Pancreas (tissue), 10 donors: ENCODE measurements at places on chromosomes 5 and 9.

DNA sequence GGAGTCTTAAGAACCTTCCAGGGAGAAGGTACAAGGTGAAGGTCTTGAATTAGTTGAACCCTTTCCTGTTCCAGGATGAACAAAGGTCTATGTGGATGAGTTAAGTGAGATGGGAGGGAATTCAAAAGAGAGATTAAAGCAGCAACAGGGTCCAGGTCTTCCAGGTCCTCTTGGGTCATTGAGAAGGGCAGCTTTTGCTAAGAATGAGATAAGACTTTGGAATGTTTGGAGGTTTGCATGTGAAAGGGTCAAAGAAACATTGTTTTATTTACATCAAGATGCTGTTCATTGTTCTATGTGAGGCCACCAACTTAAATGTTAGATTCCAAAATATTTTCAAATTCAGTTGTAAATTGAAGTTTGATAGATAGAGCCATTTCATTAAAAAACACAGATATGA is 463.9 kb downstream of the ANXA1 start:
- DNase-seq = no peak

GRCh38 chr5:104793031-104793754 is 1230.6 kb upstream of the NUDT12 start:
- no peak for DNase-seq

- peak; percentile 35 for DNase-seq
Observed at GRCh38 chr9:132639322-132639721, 30.5 kb downstream of the DDX31 start.

- no peak for DNase-seq
Observed at GRCh38 chr5:175564716-175565115, 86.4 kb downstream of the SFXN1 start.

- DNase-seq = no peak
Observed at GRCh38 chr5:126369995-126370731, 53.0 kb upstream of the GRAMD2B start.

DNA sequence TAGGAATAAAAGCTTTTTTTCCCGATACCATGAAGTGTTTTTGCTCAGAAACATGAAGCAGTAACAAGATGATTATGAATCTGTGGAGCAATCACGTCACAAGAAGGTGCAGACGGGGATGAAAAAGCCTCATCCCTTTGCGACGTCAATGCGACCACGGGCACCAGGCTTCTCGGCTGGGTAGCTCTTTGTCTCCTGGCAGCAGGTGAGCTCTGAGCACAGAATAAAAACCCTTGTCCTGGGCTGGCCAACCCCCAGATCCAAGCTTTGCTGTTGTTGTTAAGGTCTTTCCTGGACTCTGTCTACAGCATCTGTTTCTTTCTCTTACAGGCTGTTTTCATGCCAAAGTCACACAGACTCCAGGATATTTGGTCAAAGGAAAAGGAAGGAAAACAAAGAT is 113.8 kb downstream of the ANKRD18B start:
- no peak for DNase-seq

DNA sequence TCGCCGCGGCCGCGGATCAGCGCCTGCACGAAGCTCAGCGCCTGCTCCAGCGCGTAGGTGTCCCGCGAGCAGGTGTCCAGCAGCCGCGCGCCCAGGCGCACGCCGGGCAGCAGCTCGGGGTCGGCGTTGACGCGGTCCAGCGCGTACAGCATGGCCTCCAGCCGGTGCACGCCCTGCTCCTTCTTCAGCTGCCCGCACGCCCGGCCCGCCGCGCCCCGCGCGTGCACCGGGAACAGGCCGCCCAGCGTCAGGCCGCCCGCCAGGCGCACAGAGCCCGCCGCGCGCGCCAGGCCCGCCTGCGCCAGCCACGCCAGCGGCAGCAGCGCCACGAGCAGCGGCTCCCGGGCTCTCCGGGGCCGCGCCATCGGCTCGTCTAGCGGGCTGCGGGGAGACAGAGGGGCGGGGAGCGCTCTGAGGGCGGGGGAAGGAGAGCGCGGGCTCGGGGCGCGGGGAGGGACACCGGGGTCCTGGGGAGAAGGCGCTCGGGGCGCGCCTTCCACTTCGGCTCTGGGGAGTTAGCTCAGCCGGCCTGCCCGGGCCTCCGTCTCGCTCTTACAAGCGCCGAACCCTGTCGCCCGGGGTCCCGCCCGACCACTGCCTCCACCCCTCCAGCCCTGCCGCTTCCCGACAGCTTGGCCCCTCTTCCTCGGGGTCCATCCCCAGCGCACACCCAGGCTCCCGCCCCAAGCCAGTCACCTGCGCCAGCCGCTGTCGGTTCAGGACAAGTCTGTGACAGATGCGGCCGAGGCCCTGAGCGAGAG is at the start of gene GRM6:
Gene GRM6 (minus strand): TSS at position 741 of the 761 bp plus-strand sequence. CDS start 376 bp downstream, at position 365.
- no peak for DNase-seq

- DNase-seq = no peak
Observed at GRCh38 chr5:170403675-170404074, 14.5 kb upstream of the KCNMB1 start.

DNA sequence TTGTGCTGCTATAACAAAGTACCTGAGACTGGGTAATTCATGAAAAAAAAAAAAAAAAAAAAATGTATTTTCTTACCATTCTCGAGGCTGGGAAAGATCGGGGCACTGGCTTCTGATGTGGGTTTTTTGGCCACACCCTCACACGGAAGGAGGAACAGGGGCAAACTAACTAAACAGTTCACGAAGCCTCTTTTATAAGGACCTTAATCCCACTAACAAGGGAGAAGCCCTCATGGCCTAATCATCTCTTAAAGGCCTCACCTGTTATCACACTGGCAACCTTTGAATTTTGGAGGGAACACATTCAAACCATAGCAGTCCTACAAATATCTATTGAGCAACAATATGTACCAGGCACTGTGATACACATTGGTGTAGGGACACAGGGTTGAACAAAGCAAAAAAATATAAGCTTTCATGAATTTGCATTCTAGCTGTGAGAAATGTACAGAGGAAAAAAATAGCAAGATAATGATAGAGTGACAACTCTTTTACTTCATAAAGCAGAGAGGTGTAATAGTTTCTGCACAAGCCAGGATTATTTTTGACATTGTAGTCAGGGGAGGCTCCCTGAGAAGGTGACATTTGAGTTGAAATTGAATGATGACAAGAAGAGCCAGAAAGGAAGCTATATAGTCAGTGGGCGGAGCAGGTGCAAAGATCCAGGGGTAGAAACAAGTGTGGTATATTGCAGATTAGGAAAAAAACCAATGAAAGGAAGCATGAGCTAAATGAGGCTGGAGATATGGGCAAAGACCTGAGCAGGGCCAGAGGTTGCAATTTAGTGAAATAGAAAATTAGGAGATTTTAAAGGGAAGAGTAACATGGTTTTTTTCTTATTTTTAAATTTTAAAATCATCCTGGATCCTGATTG is 68.1 kb upstream of the GRAMD2B start:
- no peak for DNase-seq

DNA sequence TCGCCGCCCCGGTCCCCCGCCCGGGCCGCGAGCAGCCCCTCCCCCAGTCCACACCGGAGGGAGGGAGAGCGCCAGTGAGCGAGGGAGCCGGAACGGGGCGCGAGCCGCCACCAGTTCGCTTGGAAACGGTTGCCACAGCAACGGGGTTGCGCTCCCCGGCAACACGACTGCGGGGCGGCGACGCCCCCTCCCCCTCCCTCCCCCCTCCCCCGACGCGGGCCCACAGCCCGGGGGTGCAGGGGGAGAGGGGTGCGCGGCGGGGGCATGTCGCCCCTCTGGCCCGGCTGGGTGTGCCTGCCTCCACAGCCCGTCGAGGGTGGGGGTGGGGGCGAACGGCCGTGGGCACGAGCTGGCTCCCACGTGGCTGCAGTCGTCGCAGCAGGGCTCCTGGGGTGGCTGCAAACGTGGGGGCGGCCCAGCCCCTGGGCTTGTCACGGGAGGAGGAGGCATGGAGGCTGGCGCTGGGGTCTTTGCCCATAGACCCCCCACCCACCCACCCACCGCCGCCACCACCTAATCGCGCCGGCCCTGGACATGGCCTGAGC is 524 bp downstream of the PRR7 start:
- DNase-seq = peak; percentile 81

DNA sequence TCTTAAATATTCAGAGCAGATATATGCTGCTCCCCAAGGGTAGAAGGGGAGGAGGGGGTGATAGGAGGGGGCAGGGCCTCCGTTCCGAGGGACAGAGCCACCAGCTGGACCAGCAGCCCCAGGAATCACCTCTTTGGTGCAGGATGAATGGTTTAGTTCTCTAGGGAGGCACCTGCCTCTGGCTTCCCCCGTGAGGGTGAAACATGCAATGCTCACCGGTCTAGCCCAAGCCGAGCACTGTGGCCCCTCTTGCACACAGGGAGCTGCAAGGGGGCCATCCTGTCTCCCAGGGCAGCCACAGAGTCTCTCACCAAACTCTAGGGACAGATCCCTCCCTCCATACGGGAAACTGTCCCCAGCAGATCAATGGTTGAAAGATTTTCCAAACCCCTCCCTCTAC is 163.7 kb downstream of the DAB2IP start:
- DNase-seq = no peak

- no peak for DNase-seq
Observed at GRCh38 chr9:1267141-1267570, 217.0 kb downstream of the DMRT2 start.

- DNase-seq = no peak
Observed at GRCh38 chr5:62460578-62460983, 48.0 kb downstream of the IPO11 start.

DNA sequence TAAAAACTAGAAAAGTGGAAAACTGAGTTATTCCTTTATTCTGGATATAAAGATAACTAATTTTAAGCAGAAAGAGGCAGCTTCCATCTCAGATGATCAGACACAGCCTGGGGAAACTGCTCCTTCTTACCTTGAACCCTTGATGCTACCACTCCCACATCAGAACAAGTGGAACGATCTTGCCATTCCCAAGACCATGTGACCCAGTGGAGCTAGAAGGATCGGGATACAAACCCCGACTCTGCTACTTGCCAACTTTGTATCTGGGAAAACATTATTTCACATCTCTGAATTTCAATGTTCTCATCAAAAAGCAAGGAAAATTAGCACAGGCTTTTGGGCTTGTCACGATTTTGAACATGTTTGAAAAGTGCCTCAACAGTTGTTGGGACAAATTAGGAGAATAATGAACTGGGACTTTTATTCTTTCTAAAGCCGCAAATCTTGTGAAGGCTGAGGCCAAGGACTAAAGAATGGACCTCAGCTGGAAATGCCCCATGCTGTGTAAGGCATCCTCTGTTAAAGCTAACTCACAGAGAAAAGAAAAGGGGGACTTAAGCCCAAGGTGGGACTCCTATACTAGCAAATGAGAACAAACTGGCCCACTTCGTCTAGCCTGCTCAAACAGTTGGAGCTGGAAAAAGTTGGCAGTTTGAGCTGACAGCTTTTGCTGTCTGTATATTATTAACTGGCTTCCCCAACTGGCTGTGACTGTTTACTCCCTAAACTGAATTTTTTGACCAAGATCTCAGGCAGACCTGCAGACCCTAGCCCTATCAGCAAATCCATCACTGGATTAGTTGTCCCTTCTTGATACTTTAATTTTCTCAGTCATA is 552.3 kb downstream of the EFNA5 start:
- DNase-seq = no peak

GRCh38 chr9:117772960-117773359 is 68.8 kb downstream of the TLR4 start:
- no peak for DNase-seq

DNA sequence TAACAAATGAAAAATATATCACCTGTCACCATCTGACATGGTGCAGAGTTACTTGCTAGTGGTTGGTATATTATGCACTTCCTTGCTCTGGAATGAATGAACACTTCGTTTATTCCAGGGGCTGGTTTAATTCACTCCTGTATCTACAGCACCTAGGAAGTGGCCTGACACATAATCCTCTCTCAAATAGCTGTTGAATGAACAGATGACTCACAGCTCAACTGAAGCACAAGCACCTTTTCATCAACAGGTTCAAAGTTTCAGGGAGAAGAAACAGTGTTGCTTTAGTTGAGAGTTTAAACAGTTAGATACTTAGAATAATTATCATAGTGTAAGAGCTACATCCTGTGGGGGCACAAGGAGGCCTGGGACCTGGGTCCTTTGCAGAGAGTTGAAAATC is 135.0 kb upstream of the DAP start:
- DNase-seq = no peak

DNA sequence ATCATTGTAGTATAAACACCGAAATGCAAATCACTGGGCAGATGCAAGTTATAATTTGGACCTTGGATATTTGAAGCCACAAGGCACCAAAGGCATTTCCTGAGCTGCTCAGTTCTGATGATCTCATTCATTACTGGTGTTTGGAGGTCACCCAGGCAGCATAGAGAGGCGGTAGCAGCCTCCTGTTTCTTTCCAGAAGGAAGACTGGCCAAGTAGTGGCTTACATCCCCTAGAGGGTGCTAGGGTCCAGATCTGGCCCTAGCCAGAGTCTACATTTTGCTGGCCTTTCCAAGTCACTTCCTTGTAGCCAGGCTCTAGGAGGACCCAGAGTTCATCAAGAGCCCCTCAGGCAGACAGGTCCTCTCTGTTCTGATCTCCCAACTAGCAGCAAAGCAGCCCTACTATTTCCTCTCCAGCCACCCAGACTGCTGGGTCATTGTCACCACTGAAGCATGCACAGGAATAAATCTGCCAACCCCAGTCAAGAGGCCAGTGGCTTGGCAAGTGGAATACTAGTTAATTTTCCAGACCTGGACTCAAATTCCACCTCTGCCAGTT is 33.4 kb upstream of the TTC1 start:
- no peak for DNase-seq

DNA sequence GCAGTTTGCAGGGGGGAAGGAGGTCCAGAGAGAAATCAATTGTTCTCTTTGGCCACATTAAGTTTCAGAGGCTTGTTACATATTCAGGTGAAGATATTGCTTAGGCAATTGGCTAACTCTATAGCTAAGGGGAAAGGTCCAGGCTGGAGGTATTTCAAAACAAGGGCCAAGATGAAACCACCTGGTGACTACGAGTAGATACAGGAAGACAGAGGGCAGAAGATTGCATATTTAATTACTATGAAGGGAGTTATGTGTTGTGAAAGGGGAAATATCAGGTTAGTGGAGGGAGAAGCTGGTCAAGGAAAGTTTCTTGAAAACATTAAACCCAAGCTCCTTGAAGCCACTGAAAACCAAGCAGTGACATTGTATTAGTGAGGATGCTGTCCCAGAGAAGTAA is 1.9 kb upstream of the RAD23B start:
- no peak for DNase-seq

DNA sequence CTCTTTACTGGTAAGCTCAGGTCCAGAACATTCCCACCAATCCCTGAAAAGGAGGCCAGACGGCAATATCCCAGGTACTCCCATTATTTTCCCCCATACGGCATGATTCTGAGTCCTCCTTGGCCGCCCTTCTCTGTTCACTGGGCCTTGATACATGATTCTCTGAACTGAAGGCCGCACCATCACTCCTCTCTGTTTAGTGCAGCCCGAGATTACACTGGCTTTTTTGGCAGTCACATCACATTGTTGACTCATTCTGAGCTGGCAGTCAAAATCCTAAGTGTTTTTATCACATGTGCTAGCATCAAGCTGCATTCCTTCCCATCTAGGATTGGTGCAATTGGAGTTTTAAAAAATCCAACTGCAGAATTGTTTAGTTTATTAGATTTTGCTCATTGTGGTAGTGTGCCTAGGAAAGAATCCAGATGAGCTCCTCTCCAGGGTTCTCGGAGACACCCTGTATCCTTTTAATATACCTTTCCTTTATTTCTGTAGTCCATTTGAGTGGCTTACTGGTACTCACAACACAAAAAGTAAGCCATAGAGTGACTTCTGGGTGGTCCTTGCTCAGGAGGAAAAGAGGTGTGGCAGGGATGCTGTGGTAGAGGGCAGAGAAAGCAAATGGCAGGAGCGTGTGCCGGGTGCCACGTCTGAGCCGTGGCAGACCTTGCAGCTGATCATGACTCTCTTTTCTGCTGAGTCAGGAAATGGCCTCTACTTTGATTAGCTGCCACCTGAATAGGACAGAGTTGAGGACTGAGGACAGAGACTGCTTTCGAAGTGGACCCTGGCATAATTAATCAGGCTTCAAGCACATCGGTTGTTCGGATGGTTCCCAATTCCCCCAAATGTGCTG is 121.1 kb upstream of the IL12B start:
- no peak for DNase-seq
